NCI-H1436 (cell line): ENCODE measurements at places on chromosomes 5 and 9.

GRCh38 chr5:126613941-126614592 lies 13.3 kb downstream of the PHAX start:
- DNase-seq = no peak

GRCh38 chr5:9347541-9348295 lies 198.2 kb downstream of the SEMA5A start:
- DNase-seq = no peak

- no peak for DNase-seq
Observed at GRCh38 chr9:125972012-125972729, 225.0 kb downstream of the PBX3 start.

DNA sequence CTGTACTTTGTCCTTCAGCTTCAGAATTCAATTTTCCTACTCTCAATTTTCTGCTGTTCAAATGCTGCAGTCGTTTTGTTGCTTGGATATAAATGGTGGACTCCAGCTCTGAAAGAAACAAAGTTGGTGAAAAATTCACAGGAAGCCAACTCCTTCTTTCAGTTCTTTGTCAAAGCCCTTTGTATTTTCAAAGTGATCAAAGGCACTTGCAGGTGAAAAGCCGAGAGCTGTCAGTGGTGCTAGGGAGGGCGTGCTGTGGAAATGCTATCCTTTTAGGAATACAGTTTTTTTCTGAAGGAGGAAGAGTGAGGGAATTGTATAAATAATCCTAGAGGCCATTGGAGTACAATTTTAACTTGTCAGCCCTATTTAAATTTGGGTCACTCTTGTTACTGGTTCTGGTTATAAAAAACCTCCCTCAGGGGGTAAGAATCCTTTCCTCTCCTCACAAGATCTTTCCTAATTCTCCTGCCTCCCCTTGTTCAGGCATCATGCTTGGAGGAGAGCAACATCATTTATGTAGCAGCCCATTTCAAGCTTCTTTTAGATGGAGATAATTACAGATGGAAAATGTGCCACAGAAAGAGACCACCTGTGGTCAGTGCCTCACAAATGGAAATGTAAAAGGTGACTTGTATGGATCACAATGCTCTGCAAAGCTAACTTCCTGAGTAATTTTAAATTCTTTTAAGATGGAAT lies 62.5 kb upstream of the GHR start:
- no peak for DNase-seq

DNA sequence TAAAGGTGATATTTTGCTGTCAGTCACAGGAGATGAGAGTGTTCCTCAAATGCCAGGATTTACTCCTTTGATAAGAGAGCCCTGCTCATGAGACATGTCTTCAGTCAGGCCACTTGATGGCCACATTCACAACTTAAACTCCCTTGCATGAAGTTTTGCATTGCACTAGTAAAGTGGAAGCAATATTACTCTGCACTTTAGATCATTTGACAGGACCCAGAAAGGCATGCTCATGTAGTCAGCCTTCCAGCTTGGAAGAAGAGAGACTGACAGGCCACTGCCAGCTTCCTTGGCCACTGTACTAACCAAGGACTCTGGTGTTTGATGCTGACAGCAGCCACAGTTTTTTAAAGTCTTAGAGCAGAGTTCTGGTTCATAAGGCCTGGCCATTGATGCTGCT lies 42.6 kb downstream of the NPR3 start:
- DNase-seq = no peak

DNA sequence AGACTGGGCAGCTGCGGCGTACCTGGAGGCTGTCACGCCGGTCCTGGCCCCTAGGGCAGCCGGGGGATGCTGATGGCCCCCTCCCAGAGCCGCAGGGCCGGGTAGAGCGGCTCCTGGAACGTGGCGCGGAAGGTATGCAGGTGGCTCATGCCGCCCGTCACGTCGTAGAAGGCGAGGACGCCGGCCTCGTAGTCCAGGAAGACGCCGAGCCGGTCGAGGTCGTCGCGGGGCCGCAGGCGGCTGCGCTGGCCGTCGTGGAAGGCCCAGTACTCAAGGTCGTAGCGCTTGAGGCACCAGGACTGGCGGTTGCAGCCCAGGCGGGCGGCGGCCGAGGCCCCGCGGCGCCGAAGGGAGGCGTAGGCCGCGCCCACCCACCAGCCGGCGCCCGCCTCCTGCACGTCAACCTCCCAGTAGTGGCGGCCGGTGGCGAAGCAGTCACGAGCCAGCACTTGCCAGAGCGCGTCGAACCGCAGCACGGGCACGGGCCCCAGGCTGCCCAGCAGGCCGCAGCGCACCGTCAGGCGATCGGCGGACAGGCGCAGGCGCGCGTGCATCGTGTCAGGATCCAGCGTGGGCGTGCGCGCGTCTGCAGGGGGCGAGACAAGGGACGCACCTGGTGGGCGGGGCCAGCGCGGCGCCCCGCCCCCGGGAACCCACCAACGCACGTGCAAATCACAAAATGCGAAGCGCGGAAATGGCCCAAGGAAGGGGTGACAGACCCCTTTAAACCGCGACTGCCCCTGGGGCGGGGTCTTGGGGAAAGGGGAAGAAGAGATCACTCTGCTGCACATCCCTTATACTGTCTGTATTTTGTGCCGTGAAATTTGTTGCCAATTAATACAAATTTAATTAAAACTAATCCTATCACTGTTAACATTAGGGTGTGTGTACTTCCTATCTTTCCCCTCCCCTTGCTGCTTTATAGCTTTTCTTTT lies 31.2 kb downstream of the NANS start:
- DNase-seq = no peak

DNA sequence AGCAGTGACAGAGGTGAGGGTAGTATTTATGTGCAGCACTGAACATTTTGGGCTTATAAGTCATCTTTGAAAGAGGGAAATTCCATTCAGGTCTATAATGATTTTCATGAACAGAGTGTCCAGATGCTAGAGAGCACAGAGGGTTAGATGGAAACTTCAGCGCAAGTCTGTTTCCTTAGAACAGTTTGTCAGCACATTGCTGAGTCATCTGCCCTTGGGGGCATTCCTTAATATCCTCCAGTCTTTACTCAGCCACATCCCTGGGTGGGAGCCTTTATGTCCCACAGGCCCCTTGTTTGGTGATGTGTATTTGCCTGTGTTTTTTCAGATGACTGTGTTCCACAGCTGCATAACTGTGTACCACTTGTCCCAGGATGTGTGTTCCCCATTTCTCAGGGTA lies 138.5 kb upstream of the S1PR3 start:
- no peak for DNase-seq

- no peak for DNase-seq
Observed at GRCh38 chr5:86596476-86596875, 21.3 kb upstream of the COX7C start.

DNA sequence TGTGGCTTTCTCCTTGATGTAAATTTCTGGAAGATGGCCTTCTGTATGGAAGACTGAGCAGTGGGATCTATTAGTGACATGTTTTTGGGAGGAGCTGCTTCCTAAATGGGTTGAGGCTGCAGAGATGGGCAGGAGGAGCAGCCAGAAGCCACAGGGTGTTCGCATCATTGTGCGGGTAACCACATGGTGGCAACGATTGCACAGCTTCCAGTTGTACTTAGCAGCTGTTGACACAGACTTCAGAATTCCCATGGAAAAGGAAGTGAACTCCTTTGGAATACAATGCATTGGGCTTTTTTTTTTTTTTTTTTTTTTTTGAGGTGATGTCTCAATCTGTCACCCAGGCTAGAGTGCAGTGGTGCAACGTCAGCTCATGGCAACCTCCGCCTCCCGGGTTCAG lies 297.3 kb downstream of the NR3C1 start:
- no peak for DNase-seq

DNA sequence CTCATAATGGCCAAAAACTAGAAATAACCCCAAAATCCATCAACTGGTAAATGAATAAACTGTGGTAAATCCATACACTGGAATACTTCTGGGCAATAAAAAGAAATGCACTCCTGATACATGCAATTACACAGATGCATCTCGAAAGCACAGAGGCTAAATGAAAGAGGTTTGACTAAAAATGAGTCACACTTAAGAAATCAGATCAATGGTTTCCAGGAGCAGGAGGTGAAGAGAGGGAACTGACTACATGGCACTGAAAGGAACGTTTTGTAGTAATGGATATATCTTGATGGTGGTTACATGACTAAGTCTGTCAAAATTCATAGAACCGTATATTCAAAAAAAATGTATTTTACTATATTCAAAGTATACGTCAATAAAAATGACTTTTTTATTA lies 42.4 kb downstream of the STRBP start:
- no peak for DNase-seq

DNA sequence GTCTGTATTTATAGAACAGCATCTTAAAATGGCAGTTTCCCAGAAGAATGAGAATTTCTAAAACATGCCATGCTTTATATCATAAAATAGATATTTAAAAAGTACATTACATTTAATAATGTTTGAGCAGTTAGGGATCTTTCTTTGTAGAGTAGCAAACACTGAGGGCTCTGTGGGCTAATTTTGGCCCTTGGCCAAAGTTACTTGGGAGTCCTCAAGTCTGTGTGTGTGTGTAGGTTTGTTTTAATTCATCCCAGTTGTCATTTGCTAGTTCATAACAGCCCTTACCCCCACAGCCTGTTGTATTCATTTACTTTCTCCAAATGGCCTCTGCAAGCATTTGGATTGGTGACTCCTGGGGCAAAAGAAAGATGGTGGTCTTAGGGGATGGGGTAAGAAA lies 576.4 kb upstream of the SGCD start:
- DNase-seq = no peak

DNA sequence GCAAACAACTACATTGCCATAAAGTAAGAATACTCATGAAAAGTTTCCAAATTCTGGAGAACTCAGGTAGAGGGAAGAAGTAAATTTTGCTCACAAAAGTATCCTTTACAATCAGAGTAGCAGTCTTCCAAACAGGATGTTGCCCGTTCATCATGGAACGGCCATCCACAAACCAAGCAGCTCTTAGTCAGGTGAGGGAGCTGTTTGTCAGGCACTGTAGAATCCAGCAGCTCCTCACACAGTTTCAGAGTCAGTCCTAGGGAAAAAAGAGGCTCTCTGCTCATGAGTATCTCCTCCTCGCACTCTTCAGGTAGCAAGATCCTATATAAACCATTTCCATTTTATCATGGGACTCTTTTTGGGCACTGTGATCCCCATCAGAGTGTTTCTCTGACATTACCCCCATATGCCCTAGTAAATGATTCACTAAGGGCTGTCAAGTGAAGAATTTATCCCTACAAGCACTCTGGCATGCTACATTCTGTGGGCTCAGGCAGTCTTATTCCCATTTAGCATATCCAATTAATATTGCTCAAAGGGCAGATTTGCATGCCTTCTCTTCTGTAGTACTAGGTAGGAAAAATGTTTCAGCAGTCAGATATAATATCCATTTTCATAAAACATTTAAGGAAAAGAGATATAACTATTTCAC lies 97.9 kb downstream of the WDR41 start:
- DNase-seq = no peak

- DNase-seq = no peak
Observed at GRCh38 chr5:175657593-175658271, at the start of gene HRH2. Gene HRH2 (plus strand): TSS chr5:175658071. CDS start chr5:175683234, 25,163 bp downstream.

GRCh38 chr5:124628721-124629596 lies 117.5 kb downstream of the ZNF608 start:
- DNase-seq = no peak

- no peak for DNase-seq
Observed at GRCh38 chr5:40429258-40430100, 250.2 kb upstream of the PTGER4 start.

GRCh38 chr5:43772764-43773477 lies 169.9 kb downstream of the NNT start:
- DNase-seq = no peak

DNA sequence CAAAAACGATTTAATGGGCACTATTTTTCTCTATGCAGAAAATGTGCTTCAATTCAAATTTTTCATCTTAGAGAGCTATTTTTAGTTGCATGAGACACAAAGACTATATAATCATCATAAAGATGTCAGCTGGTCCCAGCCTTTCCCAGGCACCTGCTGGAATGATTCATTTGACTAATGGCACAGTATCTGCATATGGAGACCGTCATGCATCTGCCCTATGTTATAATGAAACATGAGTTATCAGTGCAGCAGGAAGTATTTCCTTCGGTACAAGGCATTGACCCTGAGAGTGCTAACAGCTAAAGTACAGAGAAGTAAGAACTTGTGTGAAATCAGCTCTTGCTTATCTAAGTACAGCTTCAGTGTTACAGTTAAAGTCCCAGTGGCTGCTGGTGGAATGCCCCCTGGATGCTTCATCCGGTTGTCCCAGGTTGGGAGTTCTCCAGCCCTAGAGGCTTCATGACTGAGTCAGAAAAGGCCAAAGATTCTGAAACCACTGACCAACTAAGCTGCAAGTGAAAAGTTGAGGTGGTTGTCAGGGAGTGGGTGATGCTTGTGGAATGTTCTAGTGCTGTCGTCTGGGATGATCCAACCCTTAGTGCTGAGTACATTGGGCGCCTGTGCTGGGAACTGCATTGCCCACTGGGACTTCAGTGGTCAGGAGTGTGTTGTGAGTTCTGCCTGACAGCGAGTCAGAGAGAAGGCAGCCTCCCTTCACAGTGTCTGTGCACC lies 57.2 kb downstream of the MTRR start:
- no peak for DNase-seq

GRCh38 chr9:16726029-16726428 lies 144.4 kb downstream of the BNC2 start:
- DNase-seq = no peak

DNA sequence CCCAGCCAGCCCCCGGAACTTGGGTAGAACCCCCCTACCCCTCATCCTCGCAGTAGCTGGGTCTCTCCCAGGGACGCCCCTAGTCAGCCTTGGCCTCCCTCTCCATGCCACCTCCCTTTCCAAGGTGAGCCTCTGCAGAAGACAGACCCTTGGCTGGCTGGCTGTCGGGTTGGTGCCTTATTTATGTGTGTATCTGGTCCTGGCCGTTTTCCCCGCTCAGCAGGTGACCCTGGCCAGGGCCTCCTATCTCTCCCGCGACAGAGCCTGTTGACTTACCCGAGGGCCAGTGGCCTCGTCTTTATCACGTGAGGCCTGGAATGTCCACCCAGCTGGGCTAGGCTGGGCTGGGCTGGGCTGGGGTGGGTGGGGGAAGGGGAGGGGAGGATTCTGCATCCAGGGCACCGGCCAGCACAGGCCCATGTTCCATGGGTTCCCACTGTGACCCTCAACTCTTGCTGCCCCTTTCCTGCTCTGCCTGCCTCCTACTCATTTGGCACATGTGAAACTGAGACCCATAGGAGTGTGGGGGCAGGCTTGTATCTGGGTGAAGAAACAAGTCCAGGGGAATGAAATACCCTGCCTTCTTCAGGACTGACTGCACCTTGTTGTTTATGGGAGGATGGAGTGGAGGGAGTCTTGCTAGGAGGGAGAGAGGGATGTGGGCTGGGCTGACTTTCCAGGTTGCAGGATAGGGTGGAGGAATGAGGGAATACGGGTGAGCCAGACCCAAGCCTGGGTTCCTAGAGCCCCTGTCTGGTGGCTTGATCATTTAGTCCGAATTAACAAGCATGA lies 3.1 kb downstream of the CXXC5 start:
- no peak for DNase-seq

DNA sequence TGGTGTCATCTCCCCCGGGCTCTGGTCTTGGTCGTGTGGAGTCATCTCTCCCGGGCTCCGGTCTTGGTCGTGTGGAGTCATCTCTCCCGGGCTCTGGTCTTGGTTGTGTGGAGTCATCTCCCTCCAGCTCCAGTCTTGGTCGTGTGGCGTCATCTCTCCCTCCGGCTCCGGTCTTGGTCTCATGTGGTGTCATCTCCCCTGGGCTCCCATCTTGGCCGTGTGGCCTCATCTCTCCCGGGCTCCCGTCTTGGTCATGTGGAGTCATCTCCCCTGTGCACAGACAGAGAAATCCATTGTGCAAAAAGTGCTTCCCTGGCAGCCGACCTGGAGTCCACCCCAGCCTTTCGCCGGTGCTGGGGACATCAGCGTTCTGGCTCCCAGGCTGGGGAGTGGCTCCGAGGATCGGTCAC lies 91.1 kb upstream of the CACNA1B start:
- no peak for DNase-seq
